ENCODE measurements at places on chromosomes 5 and 9.

DNA sequence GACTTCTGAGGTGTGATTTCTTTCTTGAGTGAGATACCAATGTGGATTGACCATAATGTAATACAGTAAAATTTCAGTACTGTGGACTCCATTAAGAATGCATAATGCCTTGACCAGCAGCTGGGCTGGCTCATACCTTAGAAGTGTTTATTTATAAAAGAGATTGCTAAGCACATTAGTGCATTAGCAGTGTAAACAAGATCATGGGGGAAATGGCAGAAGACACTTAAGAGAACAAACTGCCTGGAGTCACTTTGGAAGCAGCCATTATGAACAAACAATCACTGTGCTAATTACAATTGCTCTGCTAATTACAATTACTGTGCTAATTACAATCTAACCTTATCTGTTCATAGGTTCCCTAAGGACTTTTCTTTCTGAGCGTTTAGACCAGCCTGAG lies 104.2 kb downstream of the TRIM32 start:
- DNase-seq, result no peak

- DNase-seq, result no peak
Measured at GRCh38 chr9:128629136-128629535, 27.5 kb downstream of the DYNC2I2 start.

GRCh38 chr5:106833517-106833916 lies 837.2 kb downstream of the EFNA5 start:
- no peak for DNase-seq

DNA sequence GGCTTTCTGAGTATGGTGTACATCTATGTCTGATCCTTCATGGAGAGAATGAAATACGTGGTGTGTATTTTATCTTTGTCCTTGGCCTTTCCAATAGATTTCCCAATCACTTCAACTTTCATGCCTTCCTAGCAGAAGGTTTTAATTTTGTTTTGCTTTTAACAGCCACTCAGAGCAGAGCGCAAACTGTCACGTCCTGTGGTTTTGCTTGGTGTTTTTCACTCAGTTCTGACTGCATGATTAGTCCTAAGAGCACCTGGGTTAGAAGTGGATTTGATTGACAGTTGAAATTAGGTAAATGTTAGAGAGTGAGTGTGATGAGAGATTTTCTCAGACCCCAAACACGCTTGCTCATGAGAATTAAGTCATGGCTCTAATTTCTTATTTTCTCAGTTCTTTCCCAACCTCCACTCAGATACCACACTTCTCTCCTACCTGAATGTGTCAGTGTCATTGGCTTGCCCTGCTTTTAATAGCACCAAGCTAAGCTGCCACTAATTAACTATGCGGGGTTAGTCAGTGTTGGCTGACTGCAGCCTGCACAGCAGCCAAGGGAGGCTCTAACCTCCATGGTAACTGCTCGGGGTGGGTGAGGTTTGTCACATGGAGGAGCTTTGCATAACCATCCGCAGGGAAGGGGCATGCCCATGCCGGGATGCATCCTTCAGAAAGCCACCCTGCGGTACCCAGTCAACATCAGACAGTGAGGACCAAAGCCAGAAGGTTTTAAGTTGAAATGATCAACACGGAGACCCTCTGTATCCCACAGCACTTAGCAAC lies 173.4 kb downstream of the NR3C1 start:
- no peak for DNase-seq

- DNase-seq, result no peak
Measured at GRCh38 chr5:68315679-68316271, 100.2 kb downstream of the PIK3R1 start.

GRCh38 chr5:108556441-108557145 lies 174.7 kb upstream of the FBXL17 start:
- DNase-seq, result no peak

- DNase-seq, result no peak
Measured at GRCh38 chr5:154278908-154279307, 88.4 kb downstream of the GALNT10 start.

DNA sequence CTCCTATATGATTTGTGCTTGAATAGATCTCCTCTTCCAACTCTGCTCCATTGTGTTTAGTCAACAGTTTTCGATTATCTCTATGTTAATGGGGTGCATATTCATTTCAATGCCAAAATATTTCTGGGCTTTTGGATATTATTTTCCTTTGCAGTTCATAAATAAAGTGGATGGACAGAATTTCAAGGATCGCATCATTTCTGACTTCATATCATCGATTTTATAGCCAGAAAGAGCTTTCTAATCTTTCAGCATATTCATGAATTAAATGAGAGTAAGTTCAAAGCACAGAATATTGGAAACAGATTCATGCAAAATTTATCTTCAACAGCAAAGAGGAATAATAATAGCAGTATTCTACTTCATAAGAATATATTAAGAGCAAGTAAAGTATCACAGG lies 60.0 kb upstream of the MINAR2 start:
- DNase-seq, result no peak

- DNase-seq, result no peak
Measured at GRCh38 chr9:94804316-94804715, 77.8 kb downstream of the AOPEP start.
